ENCODE measurements at places on chromosomes 11 and 22. TPM values are rescaled to one million over a fixed set of nuclear protein-coding genes. Genes with fewer than 3 reads are reported as not detected.

Gene BAIAP2L2
- total RNA-seq: 6.5 TPM

Gene SMTN
- total RNA-seq: 138 TPM

Gene LRRC4C
- 0.12 TPM for total RNA-seq

Gene SLC5A1
- total RNA-seq: not detected

- no peak for DNase-seq
These were observed 9.2 kb upstream of the RAB1B start for GRCh38 chr11:66259225-66259624.

- DNase-seq: no peak
These were observed 3.2 kb downstream of the DGAT2 start for GRCh38 chr11:75771646-75772410.

- no peak for DNase-seq
These were observed 116.7 kb upstream of the TIMP3 start for GRCh38 chr22:32684822-32685187.

DNA sequence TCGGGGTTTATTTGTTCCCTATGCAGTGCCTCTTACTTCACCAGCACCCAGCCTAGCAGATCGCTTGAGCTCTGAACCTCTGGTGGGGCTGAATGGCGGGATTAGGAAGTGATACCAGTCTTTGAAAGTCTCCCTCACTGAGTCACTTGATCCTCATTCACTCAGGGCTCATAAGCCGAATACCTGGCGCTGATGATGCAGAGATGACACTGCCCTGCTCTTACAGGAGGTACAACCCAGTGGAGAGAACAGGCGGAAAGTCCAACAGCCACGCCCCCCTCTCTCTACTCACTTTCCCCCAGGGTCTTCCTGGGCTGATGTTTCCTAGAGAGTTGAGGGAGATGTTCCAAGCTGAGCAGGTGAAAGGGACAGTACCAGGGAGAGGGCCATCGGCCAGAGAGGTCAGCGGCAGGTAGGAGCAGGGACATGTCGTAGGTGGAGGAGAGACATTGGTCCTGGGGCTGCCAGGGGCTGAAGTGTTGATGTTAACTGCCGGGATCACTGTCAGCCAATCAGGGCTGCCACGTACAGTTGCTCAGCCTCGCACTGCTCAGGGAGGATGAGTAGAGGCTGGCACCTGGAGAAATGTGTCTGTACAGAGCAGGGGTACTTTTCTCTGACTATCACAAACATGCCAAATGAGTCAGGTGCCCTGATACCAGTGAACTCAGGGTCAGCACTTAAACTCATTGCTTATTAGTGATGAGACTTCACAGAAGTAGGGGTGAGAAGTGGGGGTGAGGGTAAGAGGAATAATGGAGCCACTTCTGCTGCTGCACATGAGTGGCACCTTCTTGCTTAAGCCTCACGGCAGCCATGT is 9.9 kb upstream of the APOBEC3A start:
- no peak for DNase-seq

DNA sequence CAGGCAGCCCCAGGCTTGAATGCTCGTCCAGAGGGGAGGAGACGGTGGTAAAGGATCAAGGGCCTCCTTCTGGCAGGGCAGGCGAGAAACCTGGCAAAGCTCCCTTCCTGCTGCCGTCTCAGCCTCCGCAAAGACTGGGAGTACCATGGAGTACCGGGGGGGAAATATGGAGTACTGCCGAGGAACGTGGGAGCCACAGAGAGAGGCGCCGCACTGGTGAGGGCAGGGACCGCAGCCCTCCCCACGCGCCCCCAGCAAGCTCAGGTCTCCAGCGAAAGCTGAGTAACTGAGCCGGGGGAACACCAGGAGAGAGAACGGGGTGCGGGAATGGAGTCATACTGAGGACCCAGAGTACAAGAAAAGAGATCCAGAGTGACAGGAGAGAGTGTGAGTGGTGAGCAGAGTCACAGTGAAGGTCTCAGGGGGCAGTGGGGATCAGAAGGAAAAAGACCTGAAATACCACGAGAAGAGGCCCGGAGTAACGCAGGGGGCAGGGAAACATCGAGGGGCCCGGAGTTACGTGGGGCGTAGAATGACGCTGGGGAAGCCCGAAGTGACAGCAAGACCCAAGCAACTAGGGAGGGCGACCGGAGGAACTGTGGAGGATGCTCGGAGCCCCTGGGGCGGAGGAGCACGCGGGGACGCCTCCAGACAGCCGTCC is 740 bp downstream of the EML3 start:
- no peak for DNase-seq

GRCh38 chr11:11798586-11799438 is 43.0 kb upstream of the USP47 start:
- no peak for DNase-seq
